ENCODE measurements at places on chromosomes 11 and 22. TPM values are rescaled to one million over a fixed set of nuclear protein-coding genes. Genes with fewer than 3 reads are reported as not detected.

DNA sequence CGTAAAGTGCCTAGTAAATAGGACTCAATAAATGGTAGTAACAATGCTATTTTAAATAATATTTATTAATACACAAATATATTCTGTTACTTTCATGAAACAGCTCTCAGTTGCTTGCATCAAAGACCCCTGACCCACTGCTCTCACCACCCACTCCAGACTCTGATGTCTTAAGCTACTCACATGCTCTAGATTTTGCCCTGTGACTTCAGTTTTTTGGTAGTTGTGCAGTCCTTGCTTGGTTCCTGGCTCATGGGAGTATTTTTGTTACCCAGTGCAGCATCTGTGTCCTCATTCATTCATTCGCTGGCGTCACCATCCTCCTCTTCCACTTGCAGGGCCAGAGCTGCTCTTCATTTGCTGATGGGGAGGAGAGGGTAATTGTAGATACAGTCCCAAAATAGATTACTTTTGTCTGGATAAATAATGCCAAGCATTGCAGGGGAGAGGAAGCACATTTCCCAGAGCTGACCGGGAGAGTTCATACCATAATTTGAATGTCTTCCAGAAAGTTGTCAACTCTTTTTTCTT lies 12.7 kb downstream of the MRPL48 start:
- no peak for DNase-seq

DNA sequence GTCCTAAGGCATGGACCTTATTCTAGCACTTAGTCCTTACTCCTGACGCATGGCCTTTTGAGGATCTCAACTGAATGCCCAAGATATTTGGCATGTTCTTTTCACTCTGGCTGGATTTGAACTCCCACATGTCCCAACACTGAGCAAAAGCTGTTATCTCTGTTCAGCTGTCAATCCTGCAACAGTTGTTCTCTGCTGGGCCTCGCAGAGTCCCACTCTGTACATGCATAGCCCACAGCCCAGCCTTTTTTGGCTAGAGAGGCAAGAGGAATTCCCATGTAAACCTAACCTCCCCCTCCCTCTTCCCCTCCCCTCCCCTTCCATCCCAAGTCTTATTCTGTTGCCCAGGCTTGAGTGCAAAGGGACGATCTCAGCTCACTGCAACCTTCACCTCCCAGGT lies 21.8 kb upstream of the DRG1 start:
- DNase-seq: no peak

DNA sequence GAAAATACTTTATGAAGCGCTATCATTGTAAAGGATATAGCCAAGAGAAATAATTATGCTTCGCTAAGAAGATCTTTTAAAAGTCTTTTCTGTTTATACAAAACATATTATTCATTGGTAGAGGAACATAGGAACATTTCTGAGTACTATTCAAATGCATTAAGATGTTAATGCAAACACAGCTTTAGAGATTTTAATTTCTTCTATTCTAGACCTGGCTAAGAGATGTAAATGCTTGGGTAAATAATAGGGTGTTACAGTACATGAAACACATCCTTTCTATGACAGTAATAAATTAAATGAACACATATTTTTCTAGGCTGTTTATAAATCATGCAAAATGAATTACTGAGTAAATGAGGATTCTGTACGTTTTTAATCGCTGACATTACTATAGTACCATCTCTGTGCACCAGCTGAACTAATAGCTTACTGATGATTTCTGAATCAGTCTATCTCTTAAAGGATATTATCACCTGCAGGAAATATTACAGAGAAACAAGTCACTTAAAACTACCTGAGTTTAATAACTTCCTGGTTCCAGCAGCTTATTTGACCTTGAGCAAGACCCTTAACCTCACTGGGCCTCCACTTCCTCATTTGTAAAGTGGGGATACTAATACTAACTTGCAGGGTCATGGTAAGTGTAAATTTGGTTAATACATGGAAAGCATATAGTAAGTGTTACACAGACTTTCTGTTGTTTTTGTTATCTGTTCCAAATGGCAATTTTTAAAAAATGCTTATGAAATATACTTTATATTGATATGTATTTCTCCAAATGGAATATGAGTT lies 344.9 kb downstream of the DYNC2H1 start:
- no peak for DNase-seq

GRCh38 chr11:118605116-118605867 lies 2.1 kb upstream of the PHLDB1 start:
- DNase-seq: no peak

DNA sequence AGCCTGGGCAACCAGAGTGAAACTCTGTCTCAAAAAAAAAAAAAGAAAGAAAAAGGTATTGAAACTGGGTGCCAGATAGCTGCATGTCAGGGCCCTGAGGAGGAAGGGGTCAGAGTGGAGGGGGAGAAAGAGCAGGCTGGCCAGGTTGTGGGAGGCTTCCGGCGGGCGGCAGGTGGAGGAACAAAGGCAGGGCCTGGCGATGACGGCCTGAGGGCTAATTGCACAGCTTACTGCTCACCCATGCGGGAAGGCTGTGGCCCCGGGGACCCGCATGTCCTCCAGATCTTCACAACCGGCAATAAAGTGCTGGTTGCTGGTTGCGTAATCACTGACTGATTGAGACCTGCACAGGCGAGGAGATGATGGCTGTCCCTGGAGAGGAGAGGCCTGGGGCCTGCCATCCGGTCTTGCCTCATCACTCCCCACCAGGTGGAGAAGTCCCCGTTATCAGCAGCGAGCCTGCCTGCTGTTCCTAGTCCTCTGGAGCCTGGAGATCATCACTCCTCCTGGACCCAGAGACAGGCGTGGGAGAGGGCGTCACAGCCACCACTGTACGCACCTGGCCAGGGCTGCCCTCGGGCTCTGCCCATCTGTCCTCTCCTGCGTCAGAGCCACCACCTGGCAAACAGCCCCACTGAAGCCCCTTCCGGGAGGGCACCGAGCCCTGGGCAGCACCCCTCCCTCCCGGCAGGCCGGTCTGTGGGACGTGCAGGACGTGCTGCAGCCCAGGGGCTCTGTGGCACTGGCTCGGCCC lies 18.7 kb downstream of the H19 start:
- DNase-seq: no peak

GRCh38 chr11:57713835-57714234 lies 1.4 kb downstream of the TMX2 start:
- no peak for DNase-seq

- DNase-seq: no peak
Measured at GRCh38 chr11:115845872-115846271, 341.7 kb upstream of the CADM1 start.

GRCh38 chr22:49867303-49868265 lies 13.9 kb downstream of the ZBED4 start:
- no peak for DNase-seq

DNA sequence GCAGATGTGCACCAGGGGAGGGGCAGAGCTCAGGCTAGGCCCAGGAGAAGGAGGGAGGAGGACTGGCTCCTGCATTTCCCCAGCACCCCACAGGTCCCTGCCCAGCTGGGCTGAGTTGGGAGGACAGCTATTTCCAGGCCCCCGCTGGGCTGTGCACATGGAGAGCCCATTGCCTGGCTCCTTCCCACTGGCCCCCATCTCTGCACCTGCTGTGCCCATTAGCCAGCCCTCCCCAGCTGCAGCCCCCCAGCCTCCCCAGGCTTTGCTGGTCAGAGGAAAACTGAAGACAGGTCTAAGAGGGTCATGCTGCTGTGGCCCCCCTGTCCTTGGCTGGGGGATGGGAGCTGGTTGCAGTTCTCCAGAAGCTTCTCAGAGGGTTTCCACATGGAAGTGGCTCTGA lies 81.8 kb upstream of the SHANK2 start:
- DNase-seq: no peak

- no peak for DNase-seq
Measured at GRCh38 chr22:20276468-20276867, 8.3 kb upstream of the RTN4R start.

DNA sequence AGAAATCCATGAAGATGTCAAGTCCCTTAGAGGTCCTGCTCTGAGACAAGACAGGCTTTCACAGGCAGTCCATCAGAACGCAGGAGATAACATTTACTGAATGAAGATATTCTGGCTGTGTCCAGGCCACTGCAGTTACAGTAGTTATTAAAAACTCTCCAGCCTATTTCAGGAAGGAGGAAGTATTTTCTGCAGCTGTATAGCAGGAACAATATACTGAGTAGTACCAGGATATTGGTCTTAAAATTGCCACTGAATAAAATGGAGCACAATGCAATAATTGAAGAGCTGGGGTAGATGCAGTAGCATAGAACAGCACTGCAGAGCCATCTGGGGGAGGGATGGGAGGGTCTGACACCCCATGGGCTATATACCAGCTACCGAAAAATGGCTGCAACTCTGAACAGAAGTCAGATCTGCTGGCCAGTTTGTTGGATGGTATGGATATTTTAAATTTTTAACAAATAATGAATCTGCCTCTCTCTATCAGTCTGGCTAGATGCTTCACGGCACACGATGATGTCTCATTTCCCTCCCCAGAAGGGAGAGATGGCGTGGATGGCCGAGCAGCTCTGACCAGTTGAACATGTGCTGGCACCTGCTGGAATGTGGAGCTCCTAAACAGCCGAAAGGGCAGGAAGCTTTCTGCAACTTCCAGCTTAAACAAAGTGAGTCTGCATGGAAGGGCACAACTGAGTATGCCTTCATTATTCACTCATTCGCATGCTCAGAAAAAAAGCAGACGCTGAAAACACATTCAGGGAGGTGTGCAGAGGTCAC lies 342.1 kb upstream of the SYN3 start:
- no peak for DNase-seq

DNA sequence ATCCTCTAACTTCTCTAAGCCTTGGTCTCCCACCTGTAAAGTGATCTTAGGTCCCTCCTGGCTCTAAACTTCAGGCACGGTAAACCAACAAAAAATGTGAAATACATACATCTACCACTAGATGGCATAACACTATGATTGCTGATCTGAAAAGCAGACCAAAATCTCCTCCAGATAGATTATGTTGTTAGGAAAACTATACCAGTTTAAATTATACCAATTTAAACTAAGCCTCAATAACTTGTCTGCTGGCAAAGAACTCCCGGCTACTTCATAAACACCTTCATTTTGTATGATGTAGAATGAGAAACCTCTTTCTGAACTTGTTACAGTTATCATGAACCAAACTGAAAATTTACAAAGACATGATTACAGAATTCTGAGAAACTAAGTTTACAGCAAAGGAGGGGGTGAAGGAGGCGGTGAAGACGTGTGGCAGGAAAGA lies 85.9 kb downstream of the SBF2 start:
- DNase-seq: peak; percentile 13

GRCh38 chr22:37358386-37358785 lies 68.9 kb downstream of the ELFN2 start:
- no peak for DNase-seq

DNA sequence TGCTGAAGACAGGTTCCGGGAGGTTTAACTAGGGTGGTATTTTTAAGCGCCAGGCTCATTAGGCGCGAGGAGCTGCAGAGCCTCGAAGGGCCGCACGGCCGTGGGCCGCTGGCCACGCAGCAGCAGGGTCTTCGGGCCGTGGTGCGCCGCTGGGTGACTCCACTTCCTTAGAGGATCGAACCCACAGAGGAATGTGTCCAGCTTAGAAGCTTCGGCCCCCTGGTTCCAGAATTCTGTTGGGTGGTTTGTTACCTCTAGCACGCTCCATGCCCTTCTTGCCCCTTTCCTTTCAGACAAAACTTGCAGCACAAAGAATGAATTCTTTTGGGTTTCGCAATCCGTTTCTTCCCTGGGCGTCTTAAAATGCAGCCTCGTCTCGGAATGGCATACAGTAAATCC lies 773 bp upstream of the PATL1 start:
- DNase-seq: no peak

GRCh38 chr11:16356057-16356760 lies at the start of gene SOX6:
SOX6 (minus strand) TSS chr11:16356546; CDS start chr11:16341248, 15,298 bp downstream.
- DNase-seq: no peak

The CSNK2A3 gene
- total RNA-seq: 0.35 TPM

The MS4A6E gene
- not detected for total RNA-seq

The OR52N4 gene
- not detected for total RNA-seq

The PKNOX2 gene
- total RNA-seq: not detected

The C11orf98 gene
- total RNA-seq: 125 TPM

The MB gene
- total RNA-seq: not detected

The GP1BB gene
- total RNA-seq: not detected

The KDELR3 gene
- total RNA-seq: 27.1 TPM

The CEP126 gene
- total RNA-seq: 0.72 TPM

The MCAT gene
- 31.9 TPM for total RNA-seq

The HBG1 gene
- not detected for total RNA-seq

The FBLN1 gene
- total RNA-seq: 58.5 TPM

The VSIG10L2 gene
- not detected for total RNA-seq

Measured in epithelial cell of proximal tubule (primary cell).